Fibroblast of skin of right quadriceps (primary cell): ENCODE measurements at places on chromosomes 7 and 10.

- DNase-seq = no peak
Observed at GRCh38 chr10:29749150-29749549, 114.4 kb upstream of the SVIL start.

GRCh38 chr10:51789118-51789517, 89.7 kb upstream of the CSTF2T start:
- DNase-seq = no peak

GRCh38 chr7:139571651-139572050, 48.2 kb downstream of the CLEC2L start:
- DNase-seq = no peak

DNA sequence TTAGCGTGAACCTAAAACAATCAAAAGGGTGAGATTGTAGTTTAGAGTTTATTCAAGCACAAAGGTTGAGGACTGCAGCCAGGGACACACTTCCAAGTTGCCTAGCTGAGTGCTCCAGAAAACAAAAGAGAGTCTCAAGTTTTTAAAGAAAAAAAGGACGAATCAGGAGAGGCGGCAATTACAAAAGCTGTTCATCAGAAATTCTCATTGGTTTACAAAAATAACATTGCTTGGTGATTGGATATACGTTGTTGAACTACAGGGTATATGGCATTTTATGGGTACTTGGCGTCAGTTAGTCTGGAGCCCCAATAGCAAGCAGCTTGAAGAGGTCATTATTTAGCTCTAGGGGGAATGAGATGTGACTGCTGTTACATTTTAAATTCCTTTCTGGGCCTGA, 11.5 kb downstream of the ZNF438 start:
- DNase-seq = no peak

DNA sequence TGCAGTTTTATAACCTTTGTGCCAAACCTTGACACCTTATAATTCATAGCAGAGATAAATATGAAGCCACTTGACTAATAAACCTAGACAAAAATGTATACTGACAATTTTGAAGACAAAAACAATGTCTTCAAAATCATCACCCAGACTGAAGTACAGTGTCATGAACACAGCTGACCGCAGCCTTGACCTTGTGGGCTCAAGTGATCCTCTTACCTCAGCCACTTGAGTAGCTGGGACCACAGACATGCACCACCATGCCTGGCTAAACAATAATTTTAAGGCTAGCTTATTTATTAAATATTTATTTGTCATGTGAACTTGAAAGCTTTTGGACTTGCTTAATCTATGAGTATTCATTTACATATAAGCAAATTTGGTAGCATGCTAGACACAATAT, 24.3 kb downstream of the IL6 start:
- no peak for DNase-seq
